Breast epithelium (tissue), 4 donors: ENCODE measurements at places on chromosomes 5 and 9. TPM values are rescaled to one million over a fixed set of nuclear protein-coding genes. Genes with fewer than 3 reads are reported as not detected.

The IL17B gene
- total RNA-seq: 0.64 TPM

- no peak overlapping the region for H3K4me3 ChIP-seq
- no peak for DNase-seq
- H3K27ac ChIP-seq: no peak overlapping the region
Measured at GRCh38 chr5:96209829-96210228, 223.2 kb downstream of the PCSK1 start.

GRCh38 chr5:169732841-169733240 lies 95.8 kb downstream of the DOCK2 start:
- no peaks in the 10 kb centered on the region for H3K27me3 ChIP-seq
- no peaks in the 10 kb centered on the region for H3K4me1 ChIP-seq
- no peak overlapping the region for H3K27ac ChIP-seq
- DNase-seq: no peak

DNA sequence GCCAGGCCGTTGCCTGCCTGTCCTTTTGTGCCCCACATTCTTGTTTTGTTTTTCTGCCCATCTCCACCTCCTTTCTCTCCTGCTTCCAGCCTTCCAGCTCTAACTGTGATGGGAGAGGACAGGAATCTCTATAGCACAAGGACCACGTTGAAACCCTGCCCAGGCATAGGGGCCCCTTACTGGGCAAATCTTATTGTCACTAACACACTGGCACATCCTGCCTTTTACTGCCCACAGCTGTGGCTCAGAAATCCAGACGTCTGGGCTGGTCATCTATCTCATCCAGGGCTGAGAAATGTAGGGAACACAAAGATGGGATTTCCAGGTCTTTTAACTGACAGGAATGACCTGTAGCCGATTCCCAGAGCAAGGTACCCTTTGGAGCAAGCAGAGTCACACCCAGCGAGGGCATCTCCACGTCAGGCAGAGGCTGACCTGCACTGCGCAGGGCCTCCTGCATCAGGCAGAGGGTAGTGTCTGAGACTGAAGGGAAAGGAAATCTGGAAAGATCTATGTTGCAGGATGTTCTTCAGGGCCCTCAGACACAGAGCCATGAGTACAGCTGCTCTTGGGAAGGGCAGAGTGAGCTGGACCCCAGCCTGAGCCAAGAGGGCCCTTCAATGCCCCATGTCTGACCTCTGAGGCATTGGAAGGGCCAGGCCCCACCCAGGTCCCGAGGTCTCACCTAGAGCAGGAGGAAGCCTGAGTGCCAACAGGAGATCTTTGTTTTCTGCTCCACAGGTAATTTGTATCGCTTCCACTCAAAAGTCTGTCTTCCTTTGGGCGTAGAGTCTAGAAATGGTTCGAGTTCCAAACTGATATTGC lies 278.8 kb downstream of the FSTL4 start:
- no peak overlapping the region for H3K27ac ChIP-seq
- no peak overlapping the region for H3K4me3 ChIP-seq
- H3K36me3 ChIP-seq: no peaks in the 10 kb centered on the region
- H3K4me1 ChIP-seq: no peaks in the 10 kb centered on the region

GRCh38 chr9:86671018-86671417 lies 276.3 kb downstream of the GAS1 start:
- H3K4me3 ChIP-seq: no peak overlapping the region
- no peaks in the 10 kb centered on the region for H3K27me3 ChIP-seq
- H3K36me3 ChIP-seq: no peaks in the 10 kb centered on the region
- DNase-seq: no peak
- no peak overlapping the region for H3K27ac ChIP-seq

The ACTL7A gene
- not detected for total RNA-seq

- no peak overlapping the region for H3K4me3 ChIP-seq
- no peak overlapping the region for H3K27ac ChIP-seq
- no peak for DNase-seq
- H3K4me1 ChIP-seq: no peaks in the 10 kb centered on the region
- no peaks in the 10 kb centered on the region for H3K27me3 ChIP-seq
Measured at GRCh38 chr5:129096382-129096991, 1.9 kb downstream of the ISOC1 start.

- no peak overlapping the region for H3K4me3 ChIP-seq
- no peaks in the 10 kb centered on the region for H3K27me3 ChIP-seq
- H3K4me1 ChIP-seq: no peaks in the 10 kb centered on the region
- no peak for DNase-seq
Measured at GRCh38 chr5:181087309-181087708, 43.7 kb downstream of the OR2V1 start.

DNA sequence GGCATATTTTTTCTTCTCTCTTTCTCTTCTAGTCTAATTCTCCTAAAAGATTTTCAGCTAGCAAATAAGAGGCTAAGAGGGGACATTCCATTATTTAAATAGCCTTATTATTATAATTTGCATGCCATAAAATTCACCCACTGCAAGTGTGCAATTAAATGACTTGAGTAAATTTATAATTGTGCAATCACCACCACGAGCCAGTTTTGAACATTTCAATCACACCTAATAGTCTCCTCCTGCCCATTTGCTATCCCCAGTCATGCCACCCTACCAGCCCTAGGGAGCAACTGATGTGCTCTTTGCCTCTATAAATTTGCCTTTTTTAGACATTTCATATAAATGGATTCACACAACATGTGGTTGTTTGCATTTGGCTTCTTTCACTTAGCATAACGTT lies 12.0 kb upstream of the SLC36A2 start:
- H3K36me3 ChIP-seq: no peaks in the 10 kb centered on the region
- no peaks in the 10 kb centered on the region for H3K4me1 ChIP-seq
- no peak overlapping the region for H3K27ac ChIP-seq
- H3K27me3 ChIP-seq: no peaks in the 10 kb centered on the region

DNA sequence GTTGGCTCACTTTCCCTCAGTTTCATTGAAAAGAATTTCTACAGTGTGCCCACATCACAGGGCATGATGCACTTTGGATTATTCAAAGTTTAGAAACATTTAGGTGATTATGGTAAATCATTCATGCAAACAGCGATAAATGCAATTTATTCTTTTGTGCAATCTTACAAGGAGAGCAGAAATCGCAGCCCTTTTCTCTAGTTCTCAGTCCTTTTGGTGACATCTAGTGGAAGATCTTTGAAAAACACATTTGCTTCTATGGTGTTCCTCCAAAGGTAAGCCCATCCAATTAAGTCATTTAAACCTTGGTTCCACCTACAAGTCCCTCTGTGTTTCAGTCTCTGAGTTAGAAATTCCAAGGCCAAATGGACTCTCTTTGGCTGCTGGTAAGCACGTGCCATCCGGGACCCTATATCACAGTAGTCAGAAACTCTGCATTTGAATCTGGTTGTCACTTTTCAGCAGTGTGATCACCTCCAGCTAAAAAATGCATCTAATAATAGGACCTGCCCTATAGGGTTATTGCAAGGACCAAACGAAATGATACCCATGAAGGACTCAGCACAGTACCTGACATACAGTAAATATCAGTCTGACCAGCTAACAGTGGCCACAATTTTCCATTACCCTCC lies 66.4 kb downstream of the MACROH2A1 start:
- H3K36me3 ChIP-seq: no peaks in the 10 kb centered on the region
- no peak overlapping the region for H3K4me3 ChIP-seq
- H3K4me1 ChIP-seq: no peaks in the 10 kb centered on the region
